ENCODE measurements at places on chromosomes 13 and 19.
A peak's percentile ranks its signal among the peaks of the same experiment; 100 is the strongest.

DNA sequence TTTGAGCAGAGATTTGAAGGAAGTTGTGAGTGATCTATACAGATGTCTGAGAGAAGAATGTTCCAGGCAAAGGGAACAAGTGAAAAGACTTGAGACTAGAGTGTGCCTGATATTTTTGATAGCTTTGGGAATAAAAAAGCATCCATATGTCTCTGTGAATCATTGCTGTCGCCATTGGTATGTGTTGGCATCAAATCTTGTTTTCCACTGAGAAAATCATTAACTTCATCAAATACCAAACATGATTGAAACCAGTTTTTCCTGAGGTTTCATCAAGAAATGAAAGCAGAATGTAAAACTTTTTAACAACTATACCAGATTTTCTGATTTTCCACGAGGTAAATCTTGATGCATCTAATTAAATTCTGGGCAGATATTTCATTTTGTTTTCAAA, 862.6 kb downstream of the DIAPH3 start:
- DNase-seq, result no peak

- no peak for DNase-seq
Observed at GRCh38 chr19:1752757-1753728, at the start of gene ONECUT3. TSS of gene ONECUT3 (plus strand) at chr19:1753506. CDS start at chr19:1753663, 157 bp downstream.

DNA sequence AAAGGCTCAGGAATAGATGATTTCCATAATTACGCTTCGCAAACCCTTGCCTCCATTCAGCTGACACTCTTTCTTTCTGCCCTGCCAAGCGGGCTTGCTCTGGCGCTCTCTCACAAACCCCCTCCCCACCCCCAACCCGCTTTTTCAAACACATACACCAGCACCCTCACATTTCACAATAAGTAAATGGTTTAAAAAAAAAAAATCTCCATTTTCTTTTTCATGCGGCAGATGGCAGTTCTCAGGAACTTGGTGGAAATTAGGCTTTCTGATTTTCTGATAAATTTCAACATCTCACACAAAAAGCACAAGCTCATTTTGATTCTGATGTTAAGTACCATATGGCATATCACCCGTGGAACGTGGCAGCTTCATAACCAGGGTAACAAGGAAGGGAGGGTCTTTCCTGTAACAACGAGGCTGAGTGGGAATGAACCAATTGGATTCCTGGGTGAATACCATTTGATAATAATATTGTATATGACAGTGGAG, 43.8 kb downstream of the C13orf42 start:
- DNase-seq, result no peak

DNA sequence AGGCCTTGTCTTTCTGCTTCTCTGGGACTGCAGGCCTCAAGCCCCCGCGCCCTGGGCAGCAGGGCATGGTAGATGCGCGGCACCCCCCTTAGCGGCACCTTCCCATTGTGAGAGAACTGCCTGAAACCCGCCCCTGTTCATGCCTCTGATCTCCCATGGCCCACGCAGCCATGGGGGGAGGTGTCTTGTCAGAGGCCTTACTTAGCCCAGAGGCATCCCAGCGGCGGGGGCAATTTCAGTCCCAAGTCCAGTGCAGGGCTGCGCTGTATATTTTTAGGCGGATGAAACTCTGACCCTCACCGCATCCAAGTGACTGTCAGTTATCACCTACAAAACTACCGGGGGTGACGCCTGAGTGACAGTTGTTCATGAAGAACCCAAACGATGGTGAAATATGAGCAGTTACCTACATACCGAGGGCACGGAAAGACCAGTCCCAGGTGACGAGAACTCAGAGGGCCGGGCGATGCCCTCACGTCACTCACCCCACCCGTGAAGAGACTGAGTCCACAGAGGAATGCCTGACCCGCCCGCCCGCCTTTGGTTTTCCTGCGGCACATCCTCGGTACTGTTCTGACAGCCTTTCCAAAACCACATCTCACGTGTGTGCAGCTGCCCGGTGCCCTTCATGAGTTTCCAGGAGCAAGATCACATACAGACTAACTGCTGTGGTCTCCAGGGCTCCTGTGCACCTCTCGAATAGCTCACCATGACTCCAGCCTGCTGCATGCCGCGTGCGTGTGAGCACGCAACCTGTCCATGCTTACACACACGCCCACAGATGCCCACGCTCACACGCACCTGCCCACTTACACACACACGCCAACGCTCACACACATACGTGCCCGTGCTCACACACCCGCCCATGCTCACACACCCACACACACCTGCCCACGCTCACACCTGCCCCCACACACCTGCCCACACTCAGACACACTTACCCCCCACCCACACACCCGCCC, 14.4 kb downstream of the IL17D start:
- DNase-seq, result no peak

DNA sequence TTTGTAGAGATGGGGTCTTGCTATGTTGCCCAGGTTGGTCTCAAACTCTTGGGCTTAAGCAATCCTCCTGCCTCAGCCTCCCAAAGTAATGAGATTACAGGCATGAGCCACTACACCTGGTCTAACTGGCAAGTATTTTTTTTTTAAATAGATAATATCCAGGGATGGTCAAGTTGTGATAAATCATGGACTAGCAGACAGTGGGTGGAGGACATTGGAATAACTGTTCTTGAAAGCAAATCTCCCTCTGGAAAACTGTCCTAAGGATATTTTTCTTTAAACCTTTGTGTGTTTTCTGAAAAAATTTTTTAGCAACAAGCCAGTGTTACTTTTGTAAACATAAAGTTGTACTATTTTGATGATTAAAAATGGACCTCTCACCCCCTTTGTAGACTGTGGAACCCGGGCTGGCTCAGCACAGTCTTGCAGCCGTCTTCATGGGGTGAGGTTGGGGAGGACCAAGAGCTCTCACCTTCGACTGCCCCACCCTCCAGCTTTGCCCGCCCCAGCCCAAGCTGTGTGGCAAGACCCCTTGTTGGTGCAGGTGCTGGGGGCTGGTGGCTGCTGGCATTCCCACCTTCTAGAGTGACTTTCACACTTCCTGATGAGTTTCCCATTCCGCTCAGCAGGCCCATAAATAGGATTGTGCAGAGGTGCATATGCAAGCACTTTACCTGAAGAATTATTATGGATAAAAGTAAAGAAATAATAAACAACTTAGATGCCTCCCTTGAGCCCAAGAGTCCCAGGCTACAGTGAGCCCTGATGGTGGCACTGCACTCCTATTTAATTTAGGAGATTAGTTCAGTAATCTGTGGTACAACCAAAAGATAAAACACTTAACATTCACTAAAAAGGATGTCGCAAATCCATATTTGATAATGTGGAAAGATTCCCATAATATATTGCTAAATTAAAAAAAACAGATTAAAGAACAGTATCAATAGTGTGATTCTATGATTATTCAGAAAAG, 107.3 kb downstream of the GADD45B start:
- DNase-seq, result no peak

GRCh38 chr19:5358173-5358800, 17.7 kb upstream of the PTPRS start:
- DNase-seq, result no peak

DNA sequence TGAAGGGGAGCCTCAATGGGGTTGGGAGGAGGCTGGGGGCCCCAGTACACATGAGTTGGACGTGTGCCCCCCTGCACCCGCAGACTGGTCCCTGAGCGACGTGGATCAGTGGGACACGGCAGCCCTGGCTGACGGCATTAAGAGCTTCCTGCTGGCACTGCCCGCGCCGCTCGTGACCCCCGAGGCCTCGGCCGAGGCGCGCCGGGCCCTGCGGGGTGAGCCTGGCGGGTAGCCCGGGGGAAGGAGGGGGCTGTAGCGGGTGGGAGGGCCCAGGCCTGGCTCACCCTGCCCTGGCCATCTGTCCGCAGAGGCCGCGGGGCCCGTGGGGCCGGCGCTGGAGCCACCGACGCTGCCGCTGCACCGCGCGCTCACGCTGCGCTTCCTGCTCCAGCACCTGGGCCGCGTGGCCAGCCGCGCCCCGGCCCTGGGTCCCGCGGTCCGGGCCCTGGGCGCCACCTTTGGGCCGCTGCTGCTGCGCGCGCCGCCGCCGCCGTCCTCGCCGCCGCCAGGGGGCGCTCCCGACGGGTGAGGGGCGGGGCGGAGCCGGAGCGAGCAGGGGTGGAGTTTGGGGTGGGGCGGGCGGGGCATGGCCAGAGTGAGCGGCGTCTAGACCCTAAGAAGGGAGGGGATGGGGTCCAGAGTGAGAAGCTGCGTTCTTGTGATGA, 8.1 kb downstream of the PIK3R2 start:
- peak; percentile 80 for DNase-seq

- DNase-seq, result no peak
Observed at GRCh38 chr13:40534456-40534855, 132.0 kb downstream of the FOXO1 start.

GRCh38 chr13:61850794-61851193, 435.1 kb upstream of the PCDH20 start:
- DNase-seq, result no peak

- DNase-seq, result no peak
Observed at GRCh38 chr13:73110814-73111213, 52.0 kb downstream of the KLF5 start.

DNA sequence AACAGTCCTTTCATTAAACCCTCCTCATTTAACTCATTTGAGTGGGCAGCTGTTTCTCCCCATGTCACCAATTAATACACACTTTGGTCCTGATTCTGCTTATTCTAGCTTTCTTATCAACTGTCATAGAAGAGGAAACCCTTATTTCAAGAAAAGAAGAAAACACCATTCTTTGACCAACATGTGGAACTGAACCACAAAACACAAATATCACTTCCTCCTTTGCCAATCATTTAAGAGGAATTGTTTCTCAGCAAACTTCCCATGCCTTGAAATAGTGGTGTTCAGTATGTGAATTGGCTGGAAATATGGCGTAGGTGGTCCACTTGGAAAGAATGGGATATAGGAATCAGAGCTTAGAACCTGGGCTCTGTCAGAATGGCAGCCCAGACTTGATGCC, 20.4 kb downstream of the MBD3L2B start:
- DNase-seq, result no peak

DNA sequence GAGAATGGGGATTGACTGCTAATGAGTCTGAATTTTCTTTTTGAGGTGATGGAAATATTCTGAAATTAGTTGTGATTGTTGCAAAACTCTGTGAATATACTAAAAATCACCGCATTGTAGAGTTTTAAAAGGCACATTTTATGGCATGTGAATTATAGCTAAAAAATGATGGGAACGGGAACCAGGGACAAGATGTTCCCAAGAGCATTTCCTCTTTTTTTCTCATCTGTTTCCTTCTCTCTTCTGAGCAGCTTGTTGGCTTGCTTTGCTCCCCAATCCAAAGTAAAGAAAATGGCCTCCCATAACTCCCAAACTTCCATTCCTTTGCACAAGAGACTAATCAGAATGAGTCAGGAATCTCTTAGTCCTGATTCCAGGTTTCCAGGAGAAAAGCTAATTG, 459.2 kb downstream of the TSHZ3 start:
- DNase-seq, result no peak

DNA sequence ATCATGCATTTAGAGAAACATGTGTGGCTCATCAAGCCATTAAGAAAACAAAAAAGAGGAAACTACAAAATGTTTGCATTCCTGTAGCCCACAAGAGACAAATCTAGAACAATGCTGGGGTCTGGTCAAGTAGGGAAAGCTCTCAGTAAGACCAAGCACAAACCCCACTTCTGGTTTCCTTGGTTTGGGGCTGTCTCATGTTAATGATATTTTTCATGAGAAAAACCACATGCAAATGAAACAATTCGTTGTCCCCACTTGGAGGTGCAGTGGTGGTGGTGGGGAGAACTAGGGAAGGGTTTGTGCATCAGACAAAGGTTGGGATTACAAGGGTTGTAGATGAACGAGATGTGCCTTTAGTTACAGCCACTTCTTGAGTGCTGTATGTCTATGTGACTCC, 7.0 kb upstream of the RB1 start:
- DNase-seq, result no peak

GRCh38 chr13:111852725-111853518, 214.0 kb upstream of the SOX1 start:
- no peak for DNase-seq

DNA sequence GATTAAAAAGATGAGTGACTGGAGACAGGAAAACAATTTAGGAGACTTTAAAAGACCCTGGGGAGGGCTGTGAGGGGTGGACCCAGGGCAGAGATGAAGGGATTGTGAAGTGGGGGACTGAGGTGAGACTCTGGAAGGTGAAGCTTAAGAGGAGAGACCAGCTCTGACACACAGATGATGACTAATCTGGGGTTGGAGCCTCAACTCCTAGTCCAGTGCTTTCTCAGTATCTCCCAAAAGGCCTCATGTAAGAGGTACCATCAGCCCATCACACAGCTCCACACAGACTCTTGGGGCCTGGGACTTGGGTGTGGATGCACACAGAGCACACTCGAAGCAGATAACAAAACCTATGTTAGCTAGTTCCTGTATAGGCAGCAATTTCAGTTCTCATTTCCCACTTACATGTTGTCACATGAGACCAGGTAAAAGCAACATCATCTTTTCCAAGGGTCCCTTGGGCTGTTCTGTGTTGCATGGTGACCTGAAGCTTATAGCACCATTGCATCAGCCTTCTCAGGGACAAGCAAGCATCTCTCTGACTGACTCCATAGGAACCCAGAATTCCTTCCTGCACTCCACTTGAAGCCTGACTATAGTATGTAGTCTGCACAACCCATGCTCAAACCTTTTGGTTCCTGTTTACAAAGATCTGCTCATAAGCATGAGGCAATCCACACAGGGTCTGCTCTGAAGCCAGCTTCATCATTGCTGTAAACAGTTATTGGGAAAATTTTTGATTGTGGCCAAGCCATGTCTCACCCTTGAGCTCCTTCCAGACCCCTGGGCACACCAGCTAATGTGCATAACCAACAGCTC, 88.6 kb upstream of the MYCBP2 start:
- no peak for DNase-seq

DNA sequence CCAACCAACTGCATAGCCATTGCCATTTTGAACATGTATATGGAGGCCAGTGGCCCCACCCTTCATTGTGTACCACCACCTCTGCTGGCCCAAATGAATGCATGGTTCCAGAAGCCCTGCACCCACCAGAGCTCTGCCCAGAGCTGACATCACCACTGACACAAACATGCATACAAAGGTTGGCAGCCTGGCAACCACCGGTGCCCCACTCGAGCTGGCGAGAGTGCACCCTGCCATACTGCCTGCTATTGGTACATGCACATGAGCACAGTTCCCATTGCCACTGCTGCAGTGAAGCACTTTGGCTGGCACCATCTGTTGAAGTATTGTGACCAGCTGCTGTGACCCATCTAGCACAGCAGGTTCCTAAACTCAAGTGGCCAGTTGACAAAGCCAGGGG, 1564.9 kb downstream of the OLFM4 start:
- DNase-seq, result no peak

GRCh38 chr13:101298517-101298916, 117.8 kb downstream of the NALCN start:
- no peak for DNase-seq

GRCh38 chr19:45471111-45471930, 3.5 kb downstream of the FOSB start:
- DNase-seq, result no peak

DNA sequence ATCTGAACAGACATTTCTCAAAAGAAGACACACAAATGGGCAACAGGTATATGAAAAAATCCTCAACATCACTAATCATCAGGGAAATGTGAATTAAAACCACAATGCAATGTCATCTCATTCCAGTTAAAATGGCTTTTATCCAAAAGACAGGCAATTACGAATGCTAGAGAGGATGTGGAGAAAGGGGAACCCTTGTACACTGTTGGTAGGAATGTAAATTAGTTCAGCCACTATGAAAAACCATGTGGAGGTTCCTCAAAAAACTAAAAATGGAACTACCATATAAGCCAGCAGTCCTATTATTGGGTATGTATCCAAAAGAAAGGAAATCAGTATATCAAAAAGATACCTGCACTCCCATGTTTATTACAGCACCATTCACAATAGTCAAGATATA, 24.7 kb upstream of the ZC3H13 start:
- no peak for DNase-seq

GRCh38 chr19:17671906-17672305, 16.2 kb downstream of the UNC13A start:
- DNase-seq, result peak; percentile 10
